ENCODE measurements at places on chromosomes 3 and 15.
A peak's percentile ranks its signal among the peaks of the same experiment; 100 is the strongest.

- DNase-seq, result no peak
These were observed 46.4 kb downstream of the ST3GAL6 start for GRCh38 chr3:98809557-98809956.

DNA sequence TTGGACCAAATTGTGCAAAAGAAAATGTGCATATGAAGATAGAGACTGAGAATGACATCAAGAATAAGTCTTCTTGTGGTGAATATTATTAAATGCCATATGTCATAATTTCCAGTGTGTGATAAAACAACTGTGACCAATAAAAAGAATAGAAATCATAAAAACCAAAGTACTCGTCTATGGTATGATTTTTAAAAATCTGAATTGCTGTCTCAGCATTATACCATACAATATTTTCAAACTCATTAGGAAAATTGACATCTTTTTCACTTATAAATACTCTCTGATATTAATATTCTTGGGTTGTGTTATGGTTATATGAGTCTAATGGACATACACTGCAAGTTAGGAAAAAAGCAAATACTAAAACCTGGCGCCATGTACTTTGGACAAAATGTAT, 279.4 kb downstream of the ROBO1 start:
- no peak for DNase-seq

GRCh38 chr3:76969996-76970615, 69.8 kb upstream of the ROBO2 start:
- no peak for DNase-seq

GRCh38 chr15:90173372-90173771, 27.8 kb upstream of the SEMA4B start:
- no peak for DNase-seq

DNA sequence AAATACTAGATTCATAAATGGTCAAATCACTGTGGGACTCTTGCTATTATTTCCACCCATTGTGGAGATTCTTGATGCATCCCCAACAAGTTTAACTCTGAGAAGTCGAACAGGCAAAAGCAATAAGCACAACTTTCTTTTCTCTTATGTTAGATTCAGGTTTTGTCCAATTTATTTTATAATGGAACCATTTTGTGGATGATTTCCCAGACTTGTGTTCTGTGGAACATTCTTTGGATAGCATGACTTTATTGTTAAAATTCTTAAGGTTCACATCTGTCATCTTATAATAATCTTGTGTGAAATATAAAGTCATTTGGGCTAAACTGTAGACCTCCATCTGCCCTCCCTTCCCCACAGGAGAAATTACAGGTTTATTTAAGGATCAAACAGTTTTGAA, 213.7 kb downstream of the LPP start:
- DNase-seq, result no peak

GRCh38 chr15:62474771-62475124, 309.7 kb upstream of the C2CD4B start:
- DNase-seq, result no peak

DNA sequence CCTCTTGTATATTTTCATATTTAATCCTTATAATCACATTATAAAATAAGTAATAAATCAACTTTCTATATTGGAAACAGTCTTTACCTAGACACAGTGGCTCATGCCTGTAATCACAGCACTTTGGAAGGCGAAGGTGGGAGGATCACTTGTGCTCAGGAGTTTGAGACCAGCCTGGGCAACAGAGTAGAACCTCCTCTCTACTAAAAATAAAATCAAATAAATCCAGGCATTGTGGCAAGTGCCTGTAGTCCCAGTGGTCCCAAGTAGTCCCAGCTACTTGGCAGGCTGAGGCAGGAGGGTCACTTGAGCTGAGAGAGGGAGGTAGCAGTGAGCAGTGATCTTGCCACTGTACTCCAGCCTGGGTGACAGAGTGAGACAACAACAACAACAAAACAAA, 975.1 kb downstream of the ROBO1 start:
- no peak for DNase-seq

DNA sequence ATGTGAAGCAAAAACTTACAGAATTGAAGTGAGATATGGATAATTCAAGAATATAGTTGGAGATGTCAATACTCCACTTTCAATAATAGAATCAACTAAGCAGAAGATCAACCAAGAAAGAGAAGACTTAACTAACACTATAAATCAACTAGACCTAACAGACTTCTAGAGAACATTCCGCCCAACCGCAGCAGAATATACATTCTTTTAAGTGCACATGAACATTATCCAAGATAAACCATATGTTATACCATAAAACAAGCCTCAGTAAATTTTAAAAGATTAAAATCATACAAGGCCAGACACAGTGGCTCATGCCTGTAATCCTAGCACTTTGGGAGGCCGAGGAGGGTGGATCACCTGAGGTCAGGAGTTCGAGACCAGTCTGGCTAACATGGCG, 5.5 kb upstream of the TEX55 start:
- no peak for DNase-seq

GRCh38 chr15:85581495-85581894, 201.1 kb downstream of the AKAP13 start:
- peak; percentile 59 for DNase-seq

DNA sequence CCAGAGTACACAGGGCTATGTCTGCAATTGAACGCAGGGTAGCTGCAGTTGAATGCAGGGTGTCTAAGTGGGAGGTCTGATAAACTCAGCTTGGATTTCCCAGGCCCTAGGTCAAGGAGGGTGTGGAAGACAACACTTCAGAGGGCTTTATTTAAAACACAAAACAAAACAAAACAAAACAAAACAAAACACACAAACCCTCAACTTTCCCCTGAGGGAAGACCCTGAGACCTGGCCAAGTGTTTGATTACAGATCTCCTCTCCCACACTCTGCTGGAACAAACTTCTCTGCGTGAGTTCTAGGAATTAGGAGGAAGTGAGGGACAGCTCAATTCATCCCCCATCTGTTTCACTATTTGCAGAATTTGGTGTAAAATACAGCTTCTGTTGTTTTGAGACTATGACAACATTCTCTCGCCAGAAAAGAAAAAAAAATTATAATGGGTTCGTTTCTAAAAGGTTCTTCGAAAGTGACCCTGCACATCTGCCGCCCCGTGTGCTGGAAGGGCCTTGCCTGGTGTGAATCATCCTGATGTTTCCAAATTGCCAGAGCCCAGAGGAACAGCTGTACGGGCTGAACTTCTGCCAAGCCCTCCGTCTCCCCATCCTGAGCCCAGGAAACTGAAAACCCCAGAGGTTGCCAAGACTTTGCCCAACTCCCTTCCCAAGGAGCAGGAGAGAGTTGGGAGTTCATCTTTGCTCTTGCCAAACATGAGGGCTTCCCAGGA, 73.3 kb upstream of the RAD18 start:
- no peak for DNase-seq

GRCh38 chr3:73493543-73494308, 131.0 kb downstream of the PDZRN3 start:
- DNase-seq, result no peak

DNA sequence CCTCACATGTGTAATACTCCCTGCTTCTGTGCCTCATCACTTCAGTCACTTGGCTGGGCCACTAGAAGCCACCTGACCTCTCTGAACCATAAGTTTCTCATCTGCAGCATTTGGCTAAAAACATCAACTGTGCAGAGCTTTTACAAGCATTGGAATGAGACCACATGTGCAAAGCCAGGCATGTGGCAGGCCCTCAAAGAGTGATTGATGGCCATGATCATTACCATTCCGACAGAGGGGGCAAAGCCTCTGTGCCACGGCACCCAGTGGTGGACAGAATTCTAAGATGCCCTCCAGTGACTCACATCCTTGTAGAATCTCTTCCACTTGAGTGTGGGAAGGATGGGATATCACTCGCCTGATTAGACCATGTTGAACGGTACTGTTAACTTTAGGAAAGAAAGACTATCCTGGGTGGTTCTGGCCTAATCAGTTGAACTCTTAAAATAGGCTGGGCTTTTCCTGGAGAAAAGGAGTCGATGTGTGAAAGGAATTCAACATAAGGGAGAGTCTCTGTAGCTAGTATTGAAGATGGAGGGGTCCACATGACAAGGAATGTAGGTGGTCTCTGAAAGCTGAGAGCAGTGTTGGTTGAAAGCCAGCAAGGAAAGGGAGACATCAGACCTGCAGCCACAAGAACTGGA, 13.5 kb downstream of the CDCP1 start:
- DNase-seq, result no peak

- no peak for DNase-seq
These were observed 69.6 kb upstream of the STRIT1 start for GRCh38 chr3:155362808-155363689.

- DNase-seq, result no peak
These were observed 37.8 kb downstream of the FAN1 start for GRCh38 chr15:30941520-30941919.

GRCh38 chr3:15942936-15943335, 145.2 kb upstream of the ANKRD28 start:
- no peak for DNase-seq

- DNase-seq, result no peak
These were observed 200.8 kb upstream of the SLCO3A1 start for GRCh38 chr15:91652610-91653207.

DNA sequence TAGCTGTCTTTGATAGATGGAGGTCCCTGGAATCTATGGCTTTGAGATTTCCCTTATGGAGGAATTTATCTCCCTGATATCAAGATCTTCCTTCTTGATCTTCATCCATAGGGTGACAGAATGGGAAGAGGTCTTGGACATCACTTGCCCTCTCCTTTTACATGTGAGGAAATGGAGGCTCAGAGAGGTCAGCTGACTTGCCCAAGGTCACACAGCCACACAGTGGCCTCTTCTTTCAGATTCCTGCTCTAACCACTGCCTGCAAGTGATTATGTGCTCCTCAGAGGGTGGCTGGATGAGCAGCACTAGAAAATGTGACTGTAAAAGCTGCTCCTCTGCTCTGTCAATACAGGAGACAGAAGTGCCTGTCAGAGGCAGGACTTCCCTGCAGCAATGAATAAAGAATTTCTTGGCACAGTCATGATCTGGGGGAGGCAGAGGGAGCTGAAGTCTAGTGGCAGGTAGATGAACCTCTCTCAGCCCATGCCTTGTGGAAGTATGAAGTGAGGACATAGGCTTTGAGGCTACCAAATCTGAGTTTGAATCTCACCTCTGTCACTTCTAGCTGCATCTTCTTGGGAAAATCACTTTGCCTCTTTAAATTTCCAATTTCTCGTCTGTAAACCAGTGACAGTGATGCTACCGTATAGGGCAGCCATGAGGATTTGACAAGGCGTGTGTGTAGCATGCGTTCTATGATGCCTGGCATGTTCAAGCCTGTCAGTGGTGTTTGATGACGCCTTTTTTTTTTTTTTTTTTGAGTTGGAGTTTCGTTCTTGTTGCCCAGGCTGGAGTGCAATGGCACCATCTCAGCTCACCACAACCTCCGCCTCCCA, 12.0 kb downstream of the SSUH2 start:
- no peak for DNase-seq
